ENCODE measurements at places on chromosomes 2 and 18. TPM values are rescaled to one million over a fixed set of nuclear protein-coding genes. Genes with fewer than 3 reads are reported as not detected.

The TANK gene
- total RNA-seq = 76.9 TPM

- no peak for DNase-seq
- H3K4me3 ChIP-seq = no peak overlapping the region
- H3K27ac ChIP-seq = no peak overlapping the region
- peaks cover 9% of the 10 kb centered on the region for H3K27me3 ChIP-seq
- peaks cover 1% of the 10 kb centered on the region for H3K4me1 ChIP-seq
Observed at GRCh38 chr2:16653799-16654198, 11.8 kb downstream of the CYRIA start.

The ACVR1C gene
- total RNA-seq = 2.0 TPM

DNA sequence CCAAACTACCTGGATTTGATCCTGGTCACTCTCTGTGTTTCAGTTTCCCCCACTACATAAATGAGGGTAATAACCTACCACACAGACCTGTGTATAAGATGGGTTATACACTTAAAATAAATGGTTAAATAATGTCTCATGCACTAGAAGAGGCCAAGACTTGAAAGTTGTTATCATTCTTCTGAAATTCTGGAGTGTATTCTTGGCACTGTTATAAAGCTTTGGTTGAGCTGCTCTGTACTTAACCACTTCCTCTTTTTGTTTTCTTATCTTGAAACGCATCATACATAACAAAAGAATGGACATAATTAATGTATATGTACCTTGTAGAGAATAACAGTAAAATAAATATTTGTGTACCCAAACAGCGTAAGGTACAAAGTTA is 281.0 kb downstream of the AFF3 start:
- H3K27ac ChIP-seq = no peak overlapping the region
- H3K27me3 ChIP-seq = peaks cover 14% of the 10 kb centered on the region
- DNase-seq = no peak
- H3K4me3 ChIP-seq = no peak overlapping the region

DNA sequence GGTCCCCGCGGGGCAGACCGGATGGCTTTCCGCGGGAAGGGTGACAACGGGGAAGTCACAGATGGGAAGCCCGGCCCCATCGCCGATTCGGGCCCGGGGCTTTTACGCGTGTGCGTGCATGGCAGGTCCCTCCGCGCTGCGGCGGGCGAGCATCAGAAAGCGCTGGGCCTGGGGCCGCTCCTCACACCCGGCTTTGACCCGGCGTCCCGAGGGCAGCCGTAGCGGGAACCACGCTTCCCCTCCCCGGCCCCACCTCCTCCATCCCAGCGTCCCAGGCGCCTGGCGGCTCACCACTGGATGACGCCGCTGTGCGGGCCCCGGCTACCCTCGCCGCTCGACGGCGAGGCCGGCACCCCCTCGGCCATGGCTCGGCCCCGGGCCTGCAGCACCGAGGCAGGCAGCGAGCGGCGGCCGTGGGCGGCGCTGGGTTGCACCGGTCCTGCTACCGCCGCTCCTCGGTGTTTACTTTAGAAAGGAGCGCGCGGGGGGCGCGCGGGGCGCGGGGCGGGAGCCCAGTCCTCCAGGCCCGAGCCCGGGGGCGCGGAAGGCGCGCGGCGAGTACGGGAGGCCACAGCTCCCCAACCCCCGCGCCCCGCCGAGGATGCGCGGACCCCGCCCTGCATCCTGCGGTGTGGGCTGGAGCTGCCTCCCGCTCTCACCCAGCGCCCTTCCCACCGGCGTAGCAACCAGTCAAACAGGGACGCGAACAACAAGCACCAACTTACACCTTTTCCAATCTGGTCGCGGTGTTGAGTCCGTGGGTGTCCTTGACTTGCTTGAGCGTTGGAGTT is 806 bp downstream of the RFX8 start:
- H3K27me3 ChIP-seq = no peaks in the 10 kb centered on the region
- DNase-seq = peak; percentile 74
- H3K4me3 ChIP-seq = peak overlapping the region; percentile 84

The PLA2R1 gene
- not detected for total RNA-seq

DNA sequence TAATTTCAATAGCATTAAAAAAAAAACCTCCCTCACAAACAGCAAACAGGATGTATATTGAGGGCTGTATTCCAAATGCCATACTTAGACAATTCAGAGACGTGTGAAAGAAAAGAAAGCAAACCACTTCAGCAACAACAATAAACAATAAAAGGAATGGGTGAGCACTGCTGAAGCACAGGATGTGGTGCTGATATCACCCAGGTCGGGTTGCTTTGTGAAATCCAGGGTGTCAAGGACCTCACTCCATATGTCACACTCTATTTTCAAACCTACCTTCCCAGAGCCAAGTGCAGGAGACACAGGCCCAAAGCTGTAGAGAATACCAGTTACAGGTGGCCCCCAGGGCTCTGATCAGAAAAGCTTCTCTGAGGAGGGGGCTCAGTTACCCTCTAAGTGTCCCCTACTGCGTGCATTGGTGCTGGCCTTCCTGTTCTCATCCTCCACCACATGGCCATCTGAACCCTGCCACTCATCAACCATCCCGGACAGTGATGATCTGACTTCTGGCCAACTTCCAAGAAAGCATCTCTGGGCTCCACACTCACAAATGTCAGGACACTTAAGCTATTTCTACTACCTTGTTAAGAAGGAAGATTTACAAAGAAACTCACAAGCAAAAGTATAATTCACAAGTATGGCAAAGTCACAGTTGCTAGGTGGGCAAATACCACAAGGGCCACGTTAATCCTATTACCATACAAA is 363.0 kb downstream of the SS18 start:
- H3K36me3 ChIP-seq = no peaks in the 10 kb centered on the region
- peaks cover 2% of the 10 kb centered on the region for H3K27me3 ChIP-seq
- H3K4me1 ChIP-seq = no peaks in the 10 kb centered on the region
- H3K27ac ChIP-seq = no peak overlapping the region
- DNase-seq = no peak
- no peak overlapping the region for H3K4me3 ChIP-seq

The ACVR1 gene
- 13.4 TPM for total RNA-seq

DNA sequence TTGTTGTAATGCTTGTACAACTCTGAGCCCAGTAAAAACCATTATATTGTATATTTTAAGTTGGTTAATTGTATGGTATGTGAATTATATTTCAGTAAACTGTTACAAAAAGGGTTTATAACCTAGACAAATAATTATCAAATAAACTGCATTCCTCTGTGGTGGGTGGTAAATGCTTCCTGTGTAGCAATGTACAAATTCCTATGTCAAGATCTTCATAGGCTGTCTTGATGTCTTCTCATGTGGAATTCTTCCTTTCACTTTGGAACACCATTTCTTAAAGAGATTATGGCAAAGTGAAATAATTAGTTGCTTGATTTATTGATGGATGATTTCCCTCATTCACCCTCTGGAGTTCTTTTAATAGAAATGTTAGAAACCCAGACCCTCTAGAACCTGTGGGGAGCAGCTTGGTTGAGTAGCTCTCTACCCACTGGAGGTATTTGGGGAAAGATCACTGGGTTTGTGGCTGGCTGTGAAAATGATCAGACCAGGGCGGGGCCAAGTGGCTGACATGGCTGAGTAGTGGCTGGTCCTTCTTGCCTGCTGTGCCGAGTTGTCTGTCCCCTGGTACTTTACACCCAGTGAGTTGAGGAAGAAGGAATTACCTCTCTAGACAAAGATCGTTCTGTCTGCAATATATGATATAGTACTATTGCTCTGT is 22.4 kb upstream of the MGAT5 start:
- no peak for DNase-seq
- peak overlapping the region; percentile 89 for H3K27ac ChIP-seq
- no peaks in the 10 kb centered on the region for H3K27me3 ChIP-seq
- peaks cover 56% of the 10 kb centered on the region for H3K4me1 ChIP-seq
- H3K36me3 ChIP-seq = peaks cover 29% of the 10 kb centered on the region

GRCh38 chr2:64522843-64523428 is 1.2 kb upstream of the AFTPH start:
- H3K27ac ChIP-seq = peak overlapping the region; percentile 97
- H3K27me3 ChIP-seq = peaks cover 9% of the 10 kb centered on the region
- DNase-seq = peak; percentile 38
- H3K4me3 ChIP-seq = peak overlapping the region; percentile 98

GRCh38 chr2:62410926-62411456 is 95.0 kb downstream of the TMEM17 start:
- peaks cover 19% of the 10 kb centered on the region for H3K4me1 ChIP-seq
- no peak for DNase-seq
- peak overlapping the region; percentile 79 for H3K27ac ChIP-seq
- H3K4me3 ChIP-seq = no peak overlapping the region
- H3K27me3 ChIP-seq = no peaks in the 10 kb centered on the region
- no peaks in the 10 kb centered on the region for H3K36me3 ChIP-seq

DNA sequence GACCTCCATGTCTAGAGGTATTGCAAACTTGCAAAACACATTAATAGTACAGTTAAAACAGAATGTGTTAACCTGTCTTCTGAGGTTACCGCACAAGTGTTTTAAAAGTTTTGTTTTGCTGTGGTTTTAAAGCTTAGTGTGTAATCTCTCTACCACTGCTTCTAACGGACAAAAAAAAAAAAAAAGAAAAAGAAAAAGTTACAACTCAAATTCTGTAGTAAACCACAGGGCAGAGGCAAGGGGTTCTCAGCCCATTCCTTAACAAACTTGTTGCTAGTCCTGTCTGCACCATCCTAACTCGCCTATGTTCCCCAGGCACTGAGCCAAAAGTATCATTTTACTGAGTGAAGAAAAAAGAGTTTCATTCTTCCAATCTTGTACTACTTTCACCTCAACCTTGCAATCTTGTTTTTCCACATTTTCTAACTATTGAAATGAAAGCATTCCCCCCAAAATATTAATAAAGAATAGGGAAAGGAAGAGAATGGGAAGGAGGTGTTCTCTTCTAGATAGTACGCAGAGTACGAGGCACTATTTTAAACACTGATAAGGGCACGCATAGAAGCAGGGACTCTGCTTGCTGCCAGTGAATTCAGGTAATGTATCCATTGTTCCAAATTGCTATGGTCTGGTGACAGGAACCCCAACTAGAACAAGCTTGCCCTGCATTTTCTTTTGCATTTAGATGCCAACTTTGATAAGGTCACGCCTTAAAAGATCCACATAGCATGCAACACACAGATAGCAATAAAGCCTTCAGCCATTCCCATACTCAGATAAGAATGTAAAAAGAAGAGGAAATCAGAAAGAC is 47.1 kb downstream of the IKZF2 start:
- peak overlapping the region; percentile 74 for H3K4me3 ChIP-seq
- H3K4me1 ChIP-seq = peaks cover 35% of the 10 kb centered on the region
- H3K27me3 ChIP-seq = peaks cover 7% of the 10 kb centered on the region
- no peak for DNase-seq
- H3K36me3 ChIP-seq = peaks cover 16% of the 10 kb centered on the region

The DAW1 gene
- not detected for total RNA-seq

The KIAA2012 gene
- not detected for total RNA-seq

DNA sequence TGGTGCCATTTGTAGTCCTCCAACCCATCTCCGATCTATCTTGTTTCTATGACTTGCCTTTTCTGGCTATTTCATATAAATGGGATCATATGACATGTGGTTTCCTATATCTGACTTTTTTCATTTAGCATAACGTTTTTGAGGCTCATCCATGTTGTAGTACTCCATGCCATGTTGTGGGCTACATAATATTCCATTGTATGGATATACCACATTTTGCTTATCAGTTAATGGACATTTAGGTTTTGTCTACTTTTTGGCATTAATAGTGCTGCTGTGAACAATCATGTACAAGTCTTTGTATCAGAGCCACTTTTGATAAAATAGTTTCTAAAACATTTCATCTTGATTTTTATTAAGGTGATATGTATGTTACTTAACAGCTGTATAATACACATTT is 7.4 kb downstream of the CEBPZOS start:
- H3K4me1 ChIP-seq = peaks cover 28% of the 10 kb centered on the region
- no peak for DNase-seq

DNA sequence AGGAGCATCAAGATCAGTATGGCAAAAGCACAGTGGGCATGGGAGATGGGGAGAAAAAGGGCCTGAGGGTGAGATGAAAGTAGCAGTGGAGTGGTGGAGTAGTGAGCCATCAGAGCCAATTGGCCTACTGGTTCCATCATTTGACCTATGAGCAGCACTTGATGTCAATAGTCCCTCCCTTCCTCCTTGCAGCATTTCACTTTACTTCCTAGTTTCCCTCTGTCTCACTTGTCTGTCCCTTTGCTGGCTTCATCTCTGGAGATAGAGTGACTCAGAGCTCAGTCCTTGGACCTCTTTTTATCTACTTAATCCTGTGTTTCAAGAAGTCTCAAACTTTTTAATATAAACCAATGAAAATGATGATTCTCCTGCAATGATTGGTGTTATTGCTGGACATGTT is 32.1 kb downstream of the FBXO48 start:
- no peak overlapping the region for H3K27ac ChIP-seq
- H3K4me1 ChIP-seq = peaks cover 2% of the 10 kb centered on the region
- DNase-seq = no peak

- H3K27ac ChIP-seq = no peak overlapping the region
- H3K4me1 ChIP-seq = no peaks in the 10 kb centered on the region
- DNase-seq = no peak
- no peak overlapping the region for H3K4me3 ChIP-seq
- H3K27me3 ChIP-seq = peaks cover 2% of the 10 kb centered on the region
Observed at GRCh38 chr2:31831585-31831984, 179.2 kb downstream of the MEMO1 start.

The CAPN14 gene
- 0.28 TPM for total RNA-seq

The HOXD4 gene
- total RNA-seq = not detected
